Fibroblast of gingiva (primary cell): ENCODE measurements at places on chromosomes 16 and 17.
A peak's percentile ranks its signal among the peaks of the same experiment; 100 is the strongest.

DNA sequence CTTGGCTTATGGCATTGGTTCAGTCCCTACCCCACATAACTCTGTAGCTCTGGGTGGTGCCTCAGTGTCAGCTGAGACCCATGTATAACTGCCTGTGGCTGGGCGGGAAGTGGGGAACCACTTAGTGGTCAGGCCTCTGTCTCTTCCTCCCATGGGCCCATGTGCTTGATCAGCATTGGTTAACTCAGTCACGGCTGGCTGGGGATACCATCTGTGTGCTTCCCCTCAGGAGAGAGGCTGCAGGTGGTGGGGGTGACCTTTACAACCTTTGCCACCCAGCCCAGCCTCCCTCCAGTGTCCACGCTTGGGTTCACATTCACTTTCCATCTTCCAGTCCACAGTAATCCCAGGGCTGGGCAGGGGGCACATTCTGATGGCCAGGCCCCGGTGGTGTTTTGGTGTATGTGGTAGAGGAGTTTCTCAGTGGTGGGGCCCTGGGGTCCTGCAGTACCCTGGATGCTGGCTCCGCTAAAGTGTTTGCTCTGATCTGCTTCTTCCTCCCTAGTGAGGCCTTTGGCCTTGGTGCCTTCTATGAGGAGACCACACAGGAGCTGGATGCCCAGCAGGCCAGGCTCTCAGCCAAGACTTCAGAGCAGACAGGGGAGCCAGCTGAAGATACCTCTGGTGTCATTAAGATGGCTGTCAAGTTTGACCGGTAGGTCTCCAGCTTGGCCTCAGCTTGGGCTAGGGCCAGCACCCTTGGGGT lies 10.2 kb upstream of the NFATC3 start:
- no peak for DNase-seq

DNA sequence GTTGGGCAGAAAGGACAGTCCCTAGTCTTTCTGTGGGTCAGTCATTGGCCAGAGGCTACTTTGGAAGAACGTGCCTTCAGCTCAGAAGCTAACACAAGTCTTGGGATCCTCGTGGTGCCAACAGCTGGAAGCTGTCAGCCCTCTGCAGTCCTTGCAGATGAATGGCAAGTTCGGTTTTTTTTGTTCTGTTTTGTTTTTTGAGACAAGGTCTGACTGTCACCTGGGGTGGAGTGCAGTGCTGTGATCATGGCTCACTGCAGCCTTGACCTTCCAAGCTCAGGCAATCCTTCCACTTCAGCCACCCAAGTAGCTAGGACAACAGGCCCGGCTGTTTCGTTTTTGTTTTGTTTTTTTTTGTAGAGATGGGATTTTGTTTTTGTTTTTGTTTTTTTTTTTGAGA lies 149.4 kb downstream of the SPECC1 start:
- DNase-seq: no peak

- peak; percentile 94 for DNase-seq
These were observed at the start of gene PFN1 for GRCh38 chr17:4948166-4948930. TSS of gene PFN1 (minus strand) at chr17:4948530. CDS start at chr17:4948394, 136 bp downstream.

- DNase-seq: no peak
These were observed 55.4 kb downstream of the ABAT start for GRCh38 chr16:8729779-8730334.
